Left ventricle myocardium inferior (tissue), 1 donor: ENCODE measurements at places on chromosomes 1 and 21. TPM values are rescaled to one million over a fixed set of nuclear protein-coding genes. Genes with fewer than 3 reads are reported as not detected.

DNA sequence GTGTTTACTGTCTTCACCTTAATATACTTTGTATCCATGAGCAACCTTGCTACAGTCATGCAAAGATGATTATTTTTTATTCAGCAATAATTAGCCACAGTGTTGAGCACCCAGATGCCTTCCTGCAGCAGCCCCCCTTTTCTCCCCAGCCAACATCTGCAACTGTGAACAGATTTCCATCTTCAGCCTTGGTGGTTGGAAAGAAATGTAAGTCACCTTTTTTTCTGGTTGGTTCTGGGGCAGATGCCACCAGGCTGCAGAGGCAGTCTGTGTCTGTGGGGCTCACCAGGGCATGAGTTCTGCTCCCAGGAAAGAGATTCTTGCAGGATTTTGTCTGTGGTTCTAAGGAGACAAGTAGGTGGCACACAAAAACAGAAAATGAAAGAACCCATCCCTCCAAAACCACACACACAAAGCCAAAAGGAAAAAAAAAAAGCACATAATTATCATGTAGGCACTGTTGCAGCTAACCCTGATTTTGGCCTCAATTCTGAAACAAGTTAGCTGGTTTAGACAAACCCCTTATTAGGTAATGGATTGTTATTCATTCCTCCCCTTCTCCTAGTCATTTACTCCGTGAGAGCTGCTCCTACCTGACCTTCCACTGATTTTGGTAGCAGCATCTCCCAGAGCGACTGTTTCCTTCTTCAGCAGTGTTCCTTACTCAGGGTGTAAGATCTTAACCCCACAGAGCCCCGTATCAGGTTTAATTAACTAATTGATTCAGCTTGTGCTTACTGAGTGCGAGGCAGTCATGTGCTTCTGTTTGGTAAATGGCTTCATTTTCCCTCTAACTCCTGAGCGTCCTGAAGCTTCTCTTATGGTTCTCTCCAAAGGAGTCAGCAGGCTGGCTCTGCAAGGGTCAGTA, 36.5 kb downstream of the GALNT2 start:
- peaks cover 50% of the 10 kb centered on the region for H3K4me1 ChIP-seq
- no peaks in the 10 kb centered on the region for H3K36me3 ChIP-seq
- no peak overlapping the region for H3K4me3 ChIP-seq
- no peak for DNase-seq
- no peak overlapping the region for H3K27ac ChIP-seq

GRCh38 chr1:54965624-54966340, 14.6 kb upstream of the TMEM61 start:
- no peak overlapping the region for H3K4me3 ChIP-seq
- no peaks in the 10 kb centered on the region for H3K36me3 ChIP-seq
- peaks cover 17% of the 10 kb centered on the region for H3K27me3 ChIP-seq
- no peak overlapping the region for H3K27ac ChIP-seq
- DNase-seq, result peak; percentile 55
- peaks cover 4% of the 10 kb centered on the region for H3K4me1 ChIP-seq

GRCh38 chr1:207918581-207918980, 7.7 kb upstream of the CD34 start:
- H3K4me3 ChIP-seq, result no peak overlapping the region
- no peak for DNase-seq
- no peaks in the 10 kb centered on the region for H3K27me3 ChIP-seq

- no peaks in the 10 kb centered on the region for H3K4me1 ChIP-seq
These were observed 104.6 kb upstream of the TTC34 start for GRCh38 chr1:2906085-2906484.

DNA sequence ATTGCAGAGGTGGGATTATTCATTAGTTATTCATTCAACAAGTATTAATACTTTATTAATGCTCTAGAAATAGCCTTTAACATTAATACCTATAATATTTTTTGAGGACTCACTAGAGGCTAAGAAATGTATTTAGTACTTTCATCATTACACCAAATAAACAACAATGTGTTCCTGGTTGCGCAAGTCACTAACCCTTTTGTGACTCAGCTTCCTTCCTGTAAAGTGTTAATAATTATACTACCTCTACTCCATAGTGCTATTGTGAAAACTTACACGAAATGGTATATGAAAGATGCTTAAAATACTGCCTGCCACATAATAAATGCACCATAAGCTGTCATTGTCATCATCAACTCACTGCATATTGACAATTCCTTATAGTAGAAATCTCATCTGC, 431.0 kb downstream of the DPYD start:
- no peak for DNase-seq
- H3K4me1 ChIP-seq, result no peaks in the 10 kb centered on the region
- no peaks in the 10 kb centered on the region for H3K27me3 ChIP-seq
- H3K27ac ChIP-seq, result no peak overlapping the region
- no peaks in the 10 kb centered on the region for H3K36me3 ChIP-seq

GRCh38 chr1:165496501-165496900, 47.3 kb upstream of the LRRC52 start:
- H3K27ac ChIP-seq, result no peak overlapping the region
- no peaks in the 10 kb centered on the region for H3K36me3 ChIP-seq
- H3K4me1 ChIP-seq, result peaks cover 8% of the 10 kb centered on the region
- no peak for DNase-seq

GRCh38 chr1:178060789-178061556, 32.9 kb upstream of the RASAL2 start:
- no peak for DNase-seq
- H3K27ac ChIP-seq, result peak overlapping the region; percentile 96
- no peak overlapping the region for H3K4me3 ChIP-seq

DNA sequence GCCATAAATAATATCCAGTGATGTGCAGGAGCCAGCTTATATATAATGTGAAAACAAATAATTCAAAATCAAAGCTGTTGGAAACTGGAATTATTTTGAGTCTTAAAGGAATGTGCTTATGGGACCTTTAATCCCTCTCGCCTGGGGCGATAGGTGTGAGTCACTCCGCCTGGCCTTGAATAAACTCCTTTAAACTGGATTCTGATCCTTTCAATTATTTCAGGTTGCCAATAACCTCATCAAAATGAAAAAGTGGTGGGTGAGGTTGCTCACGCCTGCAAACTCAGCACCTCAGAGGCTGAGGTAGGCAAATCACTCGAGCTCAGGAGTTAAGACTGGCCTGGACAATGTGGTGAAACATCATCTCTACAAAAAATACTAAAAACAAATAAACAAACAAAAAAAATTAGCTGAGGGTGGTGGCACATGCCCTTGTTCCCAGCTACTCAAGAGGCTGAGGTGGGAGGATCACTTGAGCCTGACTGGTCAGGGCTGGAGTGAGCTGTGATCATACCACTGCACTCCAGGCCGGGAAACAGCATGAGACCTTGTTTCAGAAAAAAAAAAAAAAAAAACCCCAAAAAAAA, 11.4 kb upstream of the SLC2A5 start:
- H3K27ac ChIP-seq, result no peak overlapping the region
- H3K4me3 ChIP-seq, result no peak overlapping the region
- no peak for DNase-seq

The SAMSN1 gene
- total RNA-seq, result 1.0 TPM

The CGN gene
- total RNA-seq, result 0.52 TPM

The SLC30A10 gene
- total RNA-seq, result 0.47 TPM

The MTR gene
- 47.6 TPM for total RNA-seq
